ENCODE measurements at places on chromosomes 3 and 15. TPM values are rescaled to one million over a fixed set of nuclear protein-coding genes. Genes with fewer than 3 reads are reported as not detected.

DNA sequence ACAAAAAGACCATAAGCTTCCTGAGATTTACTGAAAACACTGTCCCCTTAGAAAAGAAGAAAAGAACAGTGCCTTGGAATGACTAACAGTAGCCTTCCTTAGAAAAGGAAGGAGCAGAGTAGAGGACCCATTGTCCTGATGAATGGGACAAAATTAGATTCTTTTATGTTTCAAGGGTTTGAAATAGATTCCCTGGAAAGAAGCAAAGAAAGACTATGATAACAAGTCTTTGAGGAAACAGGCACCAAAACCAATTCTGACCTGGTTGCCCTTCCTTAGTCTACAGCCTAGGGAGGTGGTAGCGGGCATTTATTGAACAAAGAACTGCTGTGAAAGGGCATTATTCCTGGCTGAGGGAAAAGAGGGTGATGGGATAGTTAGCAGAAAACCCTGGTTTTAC is 1024.8 kb downstream of the TBL1XR1 start:
- ATAC-seq, result no peak

GRCh38 chr3:69032142-69032541 is 18.7 kb upstream of the EOGT start:
- no peak for ATAC-seq

DNA sequence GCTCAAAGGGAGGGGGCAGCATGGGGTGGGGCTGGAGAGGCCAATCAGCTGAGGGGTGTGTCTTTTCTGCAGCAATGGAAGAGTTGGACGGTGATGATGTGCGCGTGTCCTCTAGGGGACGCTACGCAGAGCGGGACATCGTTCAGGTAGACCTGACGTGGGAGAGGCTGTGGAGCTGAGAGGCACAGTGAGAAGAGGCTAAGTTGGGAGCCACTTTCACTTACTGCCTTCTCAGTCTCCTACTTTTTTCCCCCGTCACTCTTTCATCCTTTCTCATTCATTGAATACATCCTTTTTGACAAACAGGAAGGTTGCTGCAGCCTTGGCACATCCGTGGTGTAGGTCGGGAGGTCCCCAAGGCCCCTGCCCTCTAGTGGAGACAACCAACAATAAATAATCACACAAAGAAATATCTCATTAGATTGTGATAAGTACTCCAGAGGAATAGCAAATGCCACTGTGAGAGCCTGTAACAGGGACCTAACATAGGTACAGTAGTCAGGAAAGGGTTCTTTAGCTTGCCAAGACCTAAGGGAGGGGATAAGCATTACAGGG is 4.4 kb upstream of the BRPF1 start:
- ATAC-seq, result no peak

DNA sequence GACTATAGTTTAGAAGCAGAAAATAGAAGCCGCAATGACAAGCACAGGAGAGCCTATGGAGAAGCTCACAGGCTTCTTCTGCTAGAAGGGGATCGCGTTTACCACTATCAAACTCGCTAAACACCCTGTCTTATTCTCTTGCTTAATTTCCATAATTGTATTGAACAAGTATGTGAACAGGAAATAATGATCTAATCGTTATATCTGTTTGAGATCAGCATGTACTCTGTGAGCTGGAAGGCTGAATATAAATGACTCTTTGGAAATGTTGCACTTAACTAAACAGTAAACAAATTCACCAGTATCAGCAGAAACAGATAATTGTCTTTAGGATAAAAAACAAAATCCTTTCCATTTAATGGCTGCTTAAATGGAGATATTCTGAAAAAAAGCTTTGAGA is 15.0 kb downstream of the NEK10 start:
- no peak for ATAC-seq

- ATAC-seq, result no peak
These were observed 239.3 kb downstream of the ALCAM start for GRCh38 chr3:105606016-105606415.

The SOX2 gene
- 6.2 TPM for total RNA-seq

The EPHB3 gene
- total RNA-seq, result 5.4 TPM
